ENCODE measurements at places on chromosomes 13 and 19.

DNA sequence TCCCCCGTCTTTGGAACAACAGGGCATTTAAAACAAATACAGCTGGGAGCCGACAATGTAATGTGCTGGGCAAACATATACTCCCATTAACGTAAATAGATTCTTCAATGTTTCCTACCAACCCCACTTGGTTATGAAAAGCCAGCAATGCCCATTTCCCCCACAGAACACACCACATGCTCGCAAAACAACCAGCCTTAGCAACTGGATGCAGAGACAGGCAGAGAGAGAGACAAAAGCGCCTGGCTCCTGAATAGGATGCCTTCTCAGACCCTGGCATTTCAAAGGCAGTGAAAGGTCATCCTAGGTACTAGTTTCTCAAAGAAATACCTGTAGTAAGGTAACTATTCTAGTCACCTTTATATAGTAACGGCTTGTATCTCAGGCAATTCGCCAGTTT lies 462.9 kb downstream of the ITGBL1 start:
- no peak for DNase-seq

GRCh38 chr13:64130171-64130570 lies 2714.5 kb upstream of the PCDH20 start:
- DNase-seq: no peak

GRCh38 chr19:5104871-5105351 lies 136.0 kb downstream of the KDM4B start:
- DNase-seq: no peak

DNA sequence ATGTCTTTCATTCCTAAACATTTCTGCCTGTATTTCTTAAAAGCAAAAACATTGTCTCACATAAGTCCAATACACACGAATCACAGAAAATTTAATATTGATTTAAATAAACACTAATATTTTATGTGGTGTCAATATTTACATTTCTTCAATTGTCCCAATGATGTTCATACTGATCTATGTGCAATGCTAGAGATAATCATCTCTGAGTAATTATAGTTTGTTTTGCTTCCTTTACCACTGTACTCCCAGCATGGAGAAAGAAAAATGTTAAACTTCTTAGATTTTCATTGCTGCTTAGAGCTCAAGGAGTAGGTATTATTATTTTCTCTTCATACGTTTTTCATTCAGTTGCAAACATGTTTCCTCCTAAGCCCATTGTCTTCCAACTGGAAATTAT lies 434.2 kb upstream of the PRR20A start:
- DNase-seq: no peak

DNA sequence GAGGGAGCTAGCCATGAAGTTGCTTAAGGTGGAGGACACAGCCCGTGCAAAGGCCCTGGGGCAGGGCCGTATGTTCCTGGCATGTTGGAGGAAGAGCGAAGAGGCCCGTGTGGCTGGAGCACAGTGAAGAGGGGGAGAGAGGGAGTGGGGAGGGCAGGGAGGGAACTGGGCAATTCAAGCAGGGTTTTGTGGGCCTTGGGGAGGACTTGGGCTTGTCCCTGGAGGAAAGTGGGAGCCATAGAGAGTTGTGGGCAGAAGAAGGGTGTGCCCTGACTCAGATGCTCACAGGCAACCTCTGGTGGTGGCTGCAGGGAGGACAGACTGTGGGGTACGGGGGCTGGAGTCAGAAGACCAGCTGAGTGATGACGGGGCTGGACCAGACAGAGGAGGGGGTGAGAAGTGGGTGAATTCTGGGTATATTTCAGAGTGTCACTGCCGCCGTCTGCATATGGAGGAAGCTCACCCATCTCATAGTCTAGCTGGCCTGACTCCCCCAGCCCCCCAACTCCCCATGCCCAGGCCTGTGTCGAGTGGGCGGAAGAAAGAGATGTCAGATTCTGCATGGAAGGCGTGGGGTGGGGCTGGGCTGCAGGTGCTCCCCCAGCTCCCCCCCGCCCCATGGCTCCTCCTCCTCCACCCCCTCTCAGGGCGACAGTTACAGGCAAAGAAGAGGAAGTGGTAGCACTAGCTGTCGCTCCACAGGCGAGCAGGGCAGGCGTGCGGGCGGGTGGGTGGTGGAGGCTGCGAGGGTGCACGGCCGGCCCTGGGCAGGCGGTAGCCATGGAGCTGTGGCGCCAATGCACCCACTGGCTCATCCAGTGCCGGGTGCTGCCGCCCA lies at the start of gene VAV1:
TSS of gene VAV1 (plus strand) at position 681 of the 838 bp plus-strand sequence. CDS start at position 781, 100 bp downstream.
- peak; percentile 78 for DNase-seq

DNA sequence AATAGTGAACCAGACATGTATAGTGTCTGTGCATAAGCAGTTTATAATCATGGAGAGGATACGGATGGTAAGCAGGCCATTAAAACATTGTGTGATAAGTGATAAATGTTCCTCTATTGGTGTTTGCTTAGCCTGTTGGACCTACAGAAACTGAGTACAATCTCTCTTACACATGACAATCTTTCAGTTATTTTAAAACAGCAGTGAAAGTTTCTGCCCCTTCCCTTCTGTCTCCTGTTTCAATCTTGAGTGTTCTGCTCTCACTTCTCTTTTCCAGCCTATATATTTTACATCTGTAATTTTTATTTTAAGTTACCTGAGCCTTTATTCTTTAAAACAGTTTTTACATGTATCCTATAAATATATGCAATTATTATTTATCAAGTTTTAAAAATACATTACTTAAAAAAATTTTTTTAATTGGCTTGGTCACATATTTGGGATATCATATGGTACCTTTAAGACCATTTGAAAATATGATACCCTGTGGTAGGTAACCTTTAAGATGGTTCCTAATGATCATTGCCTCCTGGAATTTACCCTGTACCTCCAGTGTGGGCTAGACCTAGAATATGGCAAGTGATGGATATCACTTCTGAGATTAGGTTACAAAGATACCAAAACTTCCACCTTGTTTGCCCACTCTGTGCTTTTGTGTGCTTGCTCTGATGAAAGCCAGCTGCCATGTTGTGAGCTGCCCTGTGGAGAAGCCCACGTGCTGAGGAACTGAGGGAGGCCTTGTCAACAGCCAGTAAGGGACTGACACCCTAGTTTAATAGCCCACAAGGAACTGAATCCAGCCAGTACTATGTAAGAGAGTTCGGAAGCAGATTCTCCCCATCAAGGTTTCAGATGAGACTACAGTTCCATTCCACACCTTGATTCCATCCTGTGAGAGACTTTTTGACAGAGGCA lies 99.3 kb downstream of the DHRS12 start:
- no peak for DNase-seq

- DNase-seq: no peak
These were observed 532.4 kb upstream of the NBEA start for GRCh38 chr13:34409496-34410182.

- no peak for DNase-seq
These were observed 825 bp downstream of the GMIP start for GRCh38 chr19:19642506-19643157.

DNA sequence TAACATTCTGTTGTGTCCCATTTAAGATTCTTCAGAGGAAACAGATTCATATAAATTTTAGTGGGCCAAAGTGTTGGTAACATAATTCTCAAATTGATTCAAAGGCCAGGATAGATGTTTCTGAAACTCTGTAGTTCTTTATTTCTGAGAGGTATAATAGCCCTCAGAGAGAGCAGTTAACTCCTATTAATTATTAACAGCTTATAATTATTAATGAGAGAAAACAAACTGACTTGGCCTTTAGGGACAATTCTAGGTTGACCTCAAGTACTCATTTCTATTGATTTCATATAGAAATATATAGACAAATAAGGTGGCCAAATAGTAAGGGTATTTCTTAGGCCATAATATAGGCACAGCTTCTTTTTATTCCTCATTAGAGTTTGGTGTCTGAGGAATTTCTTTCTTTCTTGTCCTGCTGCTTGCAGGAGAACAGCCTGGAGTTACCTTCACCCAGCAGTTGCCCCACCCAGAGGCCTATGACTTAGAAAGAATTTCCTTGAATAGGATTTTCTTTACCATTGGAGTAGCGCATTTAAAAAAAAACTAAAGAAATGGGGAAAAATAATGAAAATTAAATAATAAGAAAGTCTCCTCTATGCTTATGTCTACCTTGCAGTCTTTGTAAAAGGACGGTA lies 1430.1 kb upstream of the SPRY2 start:
- DNase-seq: no peak

DNA sequence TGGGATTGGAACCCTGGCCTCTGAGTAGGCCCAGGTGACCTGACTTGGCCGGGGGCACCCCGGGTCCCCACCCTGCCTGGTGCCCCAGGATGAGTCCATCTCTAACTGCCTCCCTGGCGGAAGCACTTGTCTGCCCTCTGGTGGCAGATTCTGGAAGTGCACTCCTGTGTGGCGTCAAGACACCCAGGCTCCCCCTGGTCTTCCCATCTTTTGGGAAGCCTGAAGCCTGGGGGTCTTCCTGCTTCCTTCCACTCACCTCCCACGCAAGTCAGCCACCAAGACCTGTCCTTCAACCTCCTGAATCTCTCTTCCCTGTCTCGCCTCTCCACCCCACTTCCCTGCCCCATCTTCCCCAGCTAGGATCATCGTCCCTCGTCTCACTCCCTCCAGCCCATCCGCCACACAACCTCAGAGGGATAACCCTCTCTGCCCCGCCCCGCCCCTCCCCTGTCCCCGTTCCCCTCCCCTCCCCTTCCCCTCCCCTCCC lies 7.4 kb downstream of the RABAC1 start:
- DNase-seq: peak; percentile 69
